Right lung (tissue), 10 donors: ENCODE measurements at places on chromosomes 5 and 9. TPM values are rescaled to one million over a fixed set of nuclear protein-coding genes. Genes with fewer than 3 reads are reported as not detected.

Gene S1PR3
- 80.3 TPM for polyA plus RNA-seq

Gene PTGDS
- 38.3 TPM for polyA plus RNA-seq

Gene ZNF462
- 29.2 TPM for polyA plus RNA-seq

Gene INSYN2B
- polyA plus RNA-seq = 3.6 TPM

DNA sequence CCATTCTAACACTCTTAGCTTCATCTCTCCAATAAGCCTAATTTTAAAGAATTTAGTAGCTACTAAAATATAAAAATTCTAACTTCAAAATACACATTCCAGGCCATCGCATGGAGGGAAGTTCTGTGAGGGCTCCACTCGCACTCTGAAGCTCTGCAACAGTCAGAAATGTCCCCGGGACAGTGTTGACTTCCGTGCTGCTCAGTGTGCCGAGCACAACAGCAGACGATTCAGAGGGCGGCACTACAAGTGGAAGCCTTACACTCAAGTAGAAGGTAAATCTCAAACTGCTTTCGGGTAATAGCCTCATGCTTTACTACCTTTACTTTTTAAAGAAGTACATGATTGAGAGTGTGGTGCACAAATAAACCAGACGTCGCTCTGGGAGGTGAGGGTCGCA lies 94.8 kb downstream of the ADAMTS16 start:
- DNase-seq = no peak

GRCh38 chr5:130601-131131 lies 38.7 kb downstream of the PLEKHG4B start:
- no peak for DNase-seq

DNA sequence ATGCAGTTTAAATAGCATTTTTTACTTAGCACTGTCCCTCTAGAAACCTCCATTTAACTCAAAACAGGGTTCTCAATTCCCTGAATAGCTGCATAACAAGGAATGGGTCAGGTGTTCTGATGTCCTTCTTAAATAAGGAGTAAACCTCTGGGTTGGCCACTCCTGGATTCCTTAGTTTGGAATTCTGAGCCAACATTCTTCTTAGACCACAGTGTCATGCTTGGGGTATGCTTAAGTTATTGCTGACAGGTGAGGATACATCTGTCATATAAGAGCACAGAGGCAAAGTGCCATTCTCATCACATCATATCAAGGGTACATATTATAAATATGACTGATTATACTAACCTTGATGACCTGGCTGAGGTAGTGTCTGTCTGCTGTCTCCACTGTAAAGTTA lies 179.9 kb upstream of the SEMA6A start:
- no peak for DNase-seq

GRCh38 chr5:148796936-148797335 lies 29.5 kb upstream of the ADRB2 start:
- DNase-seq = no peak

- DNase-seq = no peak
These were observed 131.8 kb downstream of the TLE1 start for GRCh38 chr9:81557452-81558090.
